NCI-H524 treated with DMSO at 0.1 percent for 48 hours (cell line): ENCODE measurements at places on chromosomes 3 and 15.

DNA sequence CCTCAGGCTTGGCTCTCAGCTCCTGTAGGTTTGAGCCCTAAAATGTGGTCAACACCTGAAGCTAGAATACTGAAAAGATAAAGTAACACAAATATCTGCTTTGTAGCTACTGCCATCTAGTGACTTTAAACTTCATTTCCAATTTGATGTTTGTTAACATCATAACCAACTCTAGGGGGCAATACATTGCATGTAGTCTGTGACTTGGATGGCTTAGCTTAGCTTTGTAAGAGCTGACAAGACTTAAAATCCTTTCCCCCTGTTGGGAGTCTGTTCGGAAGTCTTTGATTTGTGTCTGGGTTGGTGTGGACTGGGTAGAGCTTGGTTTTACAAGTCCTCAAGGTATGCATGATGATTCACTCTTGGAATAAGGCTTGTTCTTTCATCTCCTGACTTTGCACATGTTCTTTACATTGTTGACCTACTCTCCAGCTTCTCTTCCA, 51.7 kb downstream of the SCN11A start:
- peak; percentile 41 for DNase-seq

DNA sequence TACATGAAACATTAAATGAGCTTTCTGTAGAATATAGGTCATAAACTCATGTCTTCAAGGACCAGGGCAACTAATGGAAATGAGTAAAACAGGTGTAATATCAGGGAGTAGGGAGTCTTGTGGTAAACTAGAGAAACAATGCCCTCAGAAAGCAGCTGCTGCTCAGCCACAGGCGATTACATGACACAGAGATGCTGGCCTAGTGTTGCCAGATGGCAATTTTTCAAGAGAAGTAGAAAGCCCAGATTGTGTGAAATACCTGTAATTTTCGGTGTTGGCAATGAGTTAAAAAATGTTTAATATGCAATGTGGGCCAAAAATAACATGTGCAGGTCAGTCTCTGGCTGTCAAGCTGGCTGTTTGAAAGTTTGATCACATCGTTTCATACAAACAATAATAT, 23.4 kb downstream of the NCEH1 start:
- peak; percentile 21 for DNase-seq

DNA sequence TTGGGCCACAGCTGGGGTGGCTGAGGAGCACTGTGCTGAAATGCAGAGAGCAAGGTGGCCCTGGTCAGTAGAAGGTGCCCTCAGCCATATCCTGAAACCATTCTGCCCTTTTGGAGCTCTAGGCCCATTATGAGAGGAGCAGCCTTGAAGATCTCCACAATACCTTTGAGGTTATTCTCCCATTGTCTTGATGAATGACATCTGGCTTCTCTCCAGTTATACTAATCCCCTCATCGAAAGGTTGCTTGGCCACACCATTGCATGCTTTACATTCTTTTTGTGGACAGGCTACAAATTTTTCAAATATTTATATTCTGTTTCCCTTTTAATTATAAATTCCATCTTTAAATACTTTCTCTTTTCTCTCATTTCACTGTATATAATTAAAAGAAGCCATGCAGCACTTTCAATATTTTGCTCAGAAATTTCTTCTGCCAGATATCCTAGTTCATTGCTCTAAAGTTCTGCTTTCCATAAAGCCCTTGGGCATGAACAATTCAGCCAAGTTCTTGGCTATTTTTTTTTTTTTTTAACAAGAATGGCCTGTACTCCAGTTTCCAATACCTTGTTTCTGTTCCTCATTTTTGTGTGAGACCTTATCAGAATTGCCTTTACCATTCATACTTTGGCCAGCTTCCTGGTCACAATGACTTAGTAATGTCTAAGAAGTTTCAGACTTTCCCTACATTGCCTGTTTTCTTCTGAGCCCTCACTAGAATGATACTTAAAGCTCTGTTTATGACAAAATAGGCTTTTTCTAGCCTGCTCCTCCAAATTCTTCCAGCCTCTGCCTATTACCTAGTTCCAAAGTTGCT, 138.9 kb upstream of the SGO1 start:
- DNase-seq, result no peak

DNA sequence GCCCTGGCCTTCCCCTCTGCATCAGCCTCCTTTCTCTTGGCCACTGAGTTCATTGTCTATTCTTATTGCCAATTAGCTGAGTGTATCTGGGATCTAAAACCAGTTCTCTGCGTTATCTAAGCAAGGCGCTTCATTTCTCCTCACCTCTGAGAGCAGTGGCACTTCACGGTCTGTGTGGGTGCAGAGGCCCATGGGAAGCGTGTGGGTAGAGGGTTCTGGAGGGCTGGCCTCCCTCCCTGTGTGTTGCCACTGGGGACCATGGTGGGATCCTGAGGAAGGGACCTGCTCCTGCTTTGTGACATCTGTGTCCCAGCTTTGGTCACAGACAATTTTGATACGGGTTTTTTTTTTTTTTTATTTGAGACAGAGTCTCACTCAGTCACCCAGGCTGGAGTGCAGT, 32.7 kb downstream of the EDEM1 start:
- no peak for DNase-seq

- no peak for DNase-seq
These were observed 16.0 kb upstream of the RBPMS2 start for GRCh38 chr15:64791401-64791800.

DNA sequence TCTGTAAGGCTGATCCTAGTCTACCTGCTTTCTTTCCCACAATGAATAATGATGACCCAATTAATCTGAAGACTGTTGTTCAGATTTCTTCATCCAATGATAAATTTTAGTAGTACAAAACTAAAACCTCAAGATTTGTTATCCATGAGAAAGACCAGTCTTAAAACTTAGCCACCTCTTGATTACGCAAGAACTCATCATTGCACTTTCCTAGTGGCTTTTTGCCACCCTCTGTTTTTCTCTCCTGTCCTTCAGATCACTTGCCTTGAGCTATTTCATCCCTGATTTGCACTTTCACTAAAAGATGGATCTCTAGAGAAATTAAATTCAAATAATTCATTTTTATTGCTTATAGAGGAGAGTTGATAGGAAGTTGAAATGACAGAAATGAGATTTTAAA, 142.7 kb upstream of the RBMS3 start:
- DNase-seq, result no peak

DNA sequence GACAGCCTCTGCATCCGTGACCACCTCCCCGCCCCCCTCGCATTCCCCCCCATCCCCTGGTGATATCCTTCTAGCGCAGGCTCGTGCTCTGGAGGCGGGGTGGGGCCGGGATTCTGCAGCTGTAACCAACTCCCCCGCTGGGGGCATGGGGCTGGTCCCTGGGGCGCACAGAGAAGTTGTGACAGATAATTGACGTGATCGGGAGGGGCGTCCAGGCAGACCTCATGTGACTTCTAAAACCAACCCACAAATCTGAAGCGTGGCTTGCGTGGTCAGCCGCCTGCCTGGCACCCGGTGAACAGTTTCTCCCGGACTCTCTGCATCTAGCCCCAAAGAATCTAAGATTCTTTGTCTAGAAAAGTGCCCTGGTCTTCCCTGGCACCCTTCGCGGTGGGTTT, 100.6 kb upstream of the IGF1R start:
- no peak for DNase-seq

DNA sequence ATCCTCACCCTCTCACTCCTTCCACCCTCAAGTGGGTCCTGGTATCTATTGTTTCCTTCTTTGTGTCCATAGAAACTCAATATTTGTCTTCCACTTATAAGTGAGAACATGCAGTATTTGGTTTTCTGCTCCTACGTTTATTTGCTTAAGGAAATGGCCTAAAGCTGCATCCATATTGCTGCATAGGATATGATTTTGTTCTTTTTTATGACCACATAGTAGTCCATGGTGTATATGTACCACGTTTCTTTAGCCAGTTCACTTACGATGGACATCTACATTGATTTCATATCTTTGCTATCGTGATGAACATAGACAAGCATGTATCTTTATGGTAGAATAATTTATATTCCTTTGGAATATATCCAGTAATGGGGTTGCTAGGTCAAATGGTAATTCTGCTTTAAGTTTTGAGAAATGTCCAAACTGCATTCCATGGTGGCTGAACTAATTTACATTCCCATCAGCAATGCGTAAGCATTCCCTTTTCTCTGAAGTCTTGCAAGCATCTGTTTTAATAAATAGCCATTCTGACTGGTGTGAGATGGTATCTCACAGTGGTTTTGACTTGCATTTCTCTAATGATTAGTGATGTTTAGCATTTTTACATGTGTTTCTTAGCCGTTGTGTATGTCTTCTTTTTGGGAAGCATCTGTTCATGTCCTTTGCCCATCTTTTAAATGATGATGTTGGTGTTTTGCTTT, 650.2 kb downstream of the ZNF385D start:
- no peak for DNase-seq

DNA sequence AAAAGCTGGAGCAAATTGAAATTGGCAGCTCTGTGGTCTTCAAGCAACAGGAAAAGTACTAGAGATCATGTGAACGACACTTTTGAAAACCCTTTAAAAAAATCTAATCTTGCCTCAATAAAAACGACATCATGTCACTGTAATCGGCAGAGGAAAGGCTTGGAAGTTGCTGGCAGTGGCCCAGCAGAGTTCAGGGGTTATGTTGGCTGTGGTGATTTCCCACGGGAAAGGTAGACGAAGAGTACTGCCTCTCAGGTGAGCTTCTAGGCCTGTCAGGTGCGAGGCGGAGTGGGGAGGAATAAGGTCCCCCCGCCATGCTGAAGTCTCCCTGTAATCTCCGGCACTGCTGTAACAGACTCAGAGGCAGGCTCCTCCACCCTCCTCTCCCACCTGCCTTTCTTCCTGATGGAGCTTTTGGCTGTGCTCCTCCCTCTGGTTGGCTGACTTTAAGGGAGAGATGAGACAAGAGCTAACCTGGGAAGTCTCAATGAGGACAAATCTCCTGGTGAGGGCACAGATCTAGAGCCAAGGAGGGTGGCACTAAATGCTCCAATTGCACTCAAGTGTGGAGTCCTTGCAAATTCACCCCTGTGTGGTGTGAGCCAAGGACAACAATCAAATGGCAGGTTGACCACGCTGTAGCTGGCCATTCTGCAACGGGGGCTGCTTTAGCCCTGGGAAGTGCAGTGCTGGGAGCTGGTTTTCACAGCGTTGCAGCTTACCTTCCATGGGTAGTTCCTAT, 18.7 kb upstream of the HES1 start:
- DNase-seq, result no peak

- DNase-seq, result no peak
These were observed 9.2 kb upstream of the GATM start for GRCh38 chr15:45387380-45388007.

- DNase-seq, result no peak
These were observed 36.8 kb upstream of the TIPARP start for GRCh38 chr3:156637480-156638022.

DNA sequence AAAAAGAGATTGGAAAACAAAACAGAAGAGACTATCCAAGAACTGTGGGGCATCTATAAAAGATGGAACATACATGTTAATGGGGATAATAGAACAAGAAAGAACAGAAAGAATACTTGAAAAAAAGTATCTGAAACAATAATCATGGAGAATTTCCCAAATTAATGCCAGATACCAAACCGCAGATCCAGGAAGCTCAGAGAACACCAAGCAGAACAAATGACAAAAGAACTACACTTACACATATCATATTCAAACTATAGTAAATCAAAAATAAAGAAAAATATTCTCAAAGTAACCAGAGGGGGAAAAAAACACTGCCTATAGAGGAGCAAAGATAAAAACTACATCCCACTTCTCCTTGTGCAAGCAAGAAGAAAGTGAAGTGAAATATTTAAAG, 40.0 kb downstream of the CLASP2 start:
- no peak for DNase-seq

GRCh38 chr3:51681453-51681852, 10.4 kb downstream of the TEX264 start:
- DNase-seq, result no peak

DNA sequence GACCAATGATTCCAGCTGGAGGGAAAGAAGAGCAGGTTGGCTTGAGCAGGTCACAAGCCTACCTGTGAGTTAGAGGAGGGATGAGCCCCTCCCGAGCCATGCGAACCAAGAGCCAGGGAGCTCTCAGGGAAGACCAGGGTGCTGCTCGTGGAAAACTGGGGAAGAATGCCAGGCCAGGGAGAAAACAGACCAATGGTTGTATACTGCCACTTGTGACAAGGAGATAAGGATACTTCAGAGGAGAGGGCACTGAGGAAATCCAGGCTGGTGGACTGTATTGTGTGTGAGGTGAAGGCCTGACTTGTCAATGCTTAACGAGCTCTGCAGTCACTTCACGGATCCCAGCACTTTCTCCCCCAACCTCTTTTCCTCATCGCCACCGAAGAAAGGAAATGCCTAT, 177.7 kb downstream of the SSR3 start:
- no peak for DNase-seq

DNA sequence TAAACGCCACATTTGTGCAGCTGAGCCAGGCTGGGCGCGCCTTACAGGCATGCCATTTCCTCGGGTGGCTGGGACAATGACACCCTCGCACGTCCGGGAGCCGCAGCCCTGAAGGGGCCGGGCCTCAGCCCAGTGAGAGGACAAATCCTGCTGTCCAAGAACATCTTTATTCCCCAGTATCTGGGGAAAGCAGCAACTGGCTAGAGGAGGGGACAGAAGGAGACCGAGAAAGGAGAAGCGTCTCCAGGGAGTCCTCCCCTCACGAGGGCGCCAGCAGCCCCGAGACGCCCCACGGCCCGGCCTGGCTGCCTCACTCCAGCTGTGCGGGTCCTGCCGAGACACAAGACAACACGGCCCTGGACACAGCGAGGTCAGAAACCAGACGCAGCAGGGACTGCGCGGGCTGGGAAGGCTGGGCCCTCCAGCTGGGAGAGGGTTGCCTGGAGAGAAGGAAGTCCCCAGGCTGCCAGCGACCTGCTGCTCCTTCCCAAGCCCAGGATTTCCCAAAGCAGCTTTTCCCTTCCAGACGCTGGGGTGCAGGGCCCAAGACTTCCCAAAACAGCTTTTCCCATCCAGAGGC, 130.2 kb downstream of the CHSY1 start:
- peak; percentile 4 for DNase-seq

DNA sequence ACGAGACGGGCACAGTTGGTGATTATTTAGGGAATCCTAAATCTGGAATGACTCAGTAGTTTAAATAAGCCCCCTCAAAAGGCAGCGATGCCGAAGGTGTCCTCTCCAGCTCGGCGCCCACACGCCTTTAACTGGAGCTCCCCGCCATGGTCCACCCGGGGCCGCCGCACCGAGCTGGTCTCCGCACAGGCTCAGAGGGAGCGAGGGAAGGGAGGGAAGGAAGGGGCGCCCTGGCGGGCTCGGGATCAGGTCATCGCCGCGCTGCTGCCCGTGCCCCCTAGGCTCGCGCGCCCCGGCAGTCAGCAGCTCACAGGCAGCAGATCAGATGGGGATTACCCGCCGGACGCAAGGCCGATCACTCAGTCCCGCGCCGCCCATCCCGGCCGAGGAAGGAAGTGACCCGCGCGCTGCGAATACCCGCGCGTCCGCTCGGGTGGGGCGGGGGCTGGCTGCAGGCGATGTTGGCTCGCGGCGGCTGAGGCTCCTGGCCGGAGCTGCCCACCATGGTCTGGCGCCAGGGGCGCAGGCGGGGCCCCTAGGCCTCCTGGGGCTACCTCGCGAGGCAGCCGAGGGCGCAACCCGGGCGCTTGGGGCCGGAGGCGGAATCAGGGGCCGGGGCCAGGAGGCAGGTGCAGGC, 318.0 kb downstream of the FGF12 start:
- no peak for DNase-seq

- DNase-seq, result no peak
These were observed 11.2 kb upstream of the SEC62 start for GRCh38 chr3:169955406-169955805.

GRCh38 chr15:40279437-40280141, 3.3 kb downstream of the ANKRD63 start:
- no peak for DNase-seq
